ENCODE measurements at places on chromosomes 2 and 18.

GRCh38 chr2:36329746-36330472, 25.7 kb upstream of the CRIM1 start:
- DNase-seq: no peak

DNA sequence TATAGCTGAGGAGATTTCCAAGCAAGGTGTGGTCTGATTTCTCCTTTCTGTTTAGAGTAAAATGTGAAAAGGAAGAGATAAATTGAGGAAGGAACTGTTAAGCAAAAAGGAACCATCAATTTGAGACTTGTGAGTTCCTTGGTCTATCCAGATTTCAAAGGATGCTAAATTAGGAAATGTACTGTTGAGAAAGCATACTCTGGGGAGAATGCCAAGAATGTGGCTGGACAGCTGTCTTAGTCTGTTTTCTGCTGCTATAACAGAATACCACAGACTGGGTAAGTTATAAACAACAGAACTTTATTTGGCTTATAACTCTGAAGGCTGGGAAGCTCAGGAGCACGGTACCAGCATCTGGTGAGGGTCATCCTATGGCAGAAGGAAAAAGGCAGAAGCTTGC, 1097.2 kb downstream of the TDRD15 start:
- no peak for DNase-seq

- DNase-seq: no peak
Measured at GRCh38 chr2:55743583-55743982, 49.9 kb upstream of the PNPT1 start.

DNA sequence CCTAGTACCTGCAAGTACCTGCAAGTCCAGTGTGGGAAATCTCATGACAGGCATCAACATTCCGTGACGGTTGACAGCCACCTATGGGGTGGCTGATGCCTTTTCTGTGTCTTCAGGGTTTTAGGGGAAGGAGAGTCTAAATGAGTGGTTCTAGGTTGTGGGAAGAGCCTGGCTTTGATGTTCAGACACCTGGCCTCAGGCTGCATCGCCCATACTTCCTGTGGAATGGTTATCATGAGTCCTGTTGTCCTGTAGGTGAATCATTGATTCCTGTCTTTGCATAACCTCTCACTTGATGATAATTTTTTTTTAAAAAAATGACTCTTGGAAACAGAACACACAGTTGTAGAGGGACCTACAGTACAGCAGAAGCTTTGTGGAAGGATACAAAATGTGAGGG, 108.9 kb downstream of the NEDD4L start:
- DNase-seq: no peak

GRCh38 chr2:227234429-227234828, 70.0 kb downstream of the COL4A3 start:
- no peak for DNase-seq

- DNase-seq: peak; percentile 27
Measured at GRCh38 chr2:71749671-71750101, 296.3 kb downstream of the DYSF start.

- no peak for DNase-seq
Measured at GRCh38 chr18:79680100-79680879, 687 bp downstream of the CTDP1 start.

DNA sequence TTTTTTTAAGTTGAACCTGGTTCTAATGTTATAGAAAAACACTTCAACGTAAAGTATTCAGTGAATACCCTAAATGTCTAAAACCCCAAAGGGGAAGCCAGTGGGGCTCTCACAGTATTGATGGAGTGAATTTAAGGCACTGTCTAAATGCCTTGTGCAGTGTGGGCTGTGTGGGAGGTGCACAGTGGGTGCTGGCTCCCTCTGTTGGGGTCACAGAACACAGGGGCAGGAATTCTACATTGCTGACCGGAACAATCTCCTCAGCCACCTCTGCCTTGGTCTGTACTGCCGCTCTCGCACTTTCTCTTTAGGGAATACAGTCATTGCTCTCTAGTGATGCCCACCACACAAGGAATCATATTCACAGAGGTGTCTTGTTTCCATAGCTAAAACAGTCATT, 45.4 kb downstream of the SPRED2 start:
- DNase-seq: no peak

DNA sequence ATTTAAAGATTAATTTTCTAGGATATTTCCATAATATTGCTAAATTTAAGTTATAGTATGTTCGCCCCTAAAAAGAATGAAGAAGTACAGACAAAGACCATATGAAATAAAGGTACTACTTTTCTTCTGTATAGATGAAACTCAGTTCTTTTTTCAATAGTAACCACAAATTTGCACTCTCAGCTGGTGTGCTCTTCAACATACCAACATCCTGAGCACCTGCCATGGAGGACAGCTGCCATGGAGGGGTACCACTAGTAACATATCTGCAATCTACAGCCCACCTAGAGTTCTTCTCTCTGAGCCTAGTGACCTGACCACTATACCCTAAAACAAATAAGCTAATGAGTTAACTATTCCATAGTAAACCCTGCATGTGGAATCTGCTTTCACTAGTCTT, 36.8 kb upstream of the ERCC3 start:
- DNase-seq: no peak

DNA sequence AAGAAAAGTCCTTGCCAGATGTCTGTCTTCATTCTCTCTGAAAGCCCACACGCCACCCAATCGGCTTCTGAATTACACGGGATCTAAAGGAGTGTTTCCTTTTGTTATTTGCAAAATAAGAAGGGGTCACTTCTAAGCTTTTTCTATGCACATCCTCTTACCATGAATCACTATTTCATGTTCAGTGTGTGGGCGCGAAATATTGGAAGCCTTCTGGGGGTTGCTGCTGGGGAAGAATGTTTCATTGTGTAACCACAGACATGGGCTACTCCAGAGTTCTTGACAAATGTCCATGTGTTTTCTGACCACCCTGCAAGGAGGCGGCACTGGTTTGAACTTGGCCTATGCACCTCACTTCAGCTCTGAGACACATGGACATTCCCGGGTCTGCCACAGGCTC, 133.6 kb upstream of the APCDD1 start:
- DNase-seq: no peak

- DNase-seq: no peak
Measured at GRCh38 chr2:10980071-10980470, 68.3 kb downstream of the KCNF1 start.

GRCh38 chr2:121309801-121310200, 24.8 kb upstream of the TFCP2L1 start:
- DNase-seq: peak; percentile 51

GRCh38 chr2:19360966-19361321, 2.5 kb upstream of the OSR1 start:
- DNase-seq: no peak

DNA sequence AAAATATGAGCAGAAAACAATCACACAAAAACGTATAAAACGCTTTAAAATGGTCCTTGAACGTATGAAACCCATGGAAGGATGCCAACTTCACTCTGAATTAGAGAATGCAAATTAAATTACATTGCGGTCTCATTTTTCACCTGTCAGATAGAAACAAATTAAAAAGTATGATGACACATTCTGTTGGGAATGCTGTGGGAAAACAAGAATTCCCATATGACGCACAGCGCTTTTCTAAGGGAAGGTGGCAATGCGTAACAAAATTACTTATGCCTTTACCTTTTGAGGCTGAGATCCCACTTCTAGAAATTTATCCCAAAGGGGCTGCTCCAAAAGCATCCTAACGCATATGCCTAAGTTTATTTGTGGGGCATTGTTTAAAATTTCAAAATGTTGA, 3.8 kb upstream of the RPS7 start:
- no peak for DNase-seq

DNA sequence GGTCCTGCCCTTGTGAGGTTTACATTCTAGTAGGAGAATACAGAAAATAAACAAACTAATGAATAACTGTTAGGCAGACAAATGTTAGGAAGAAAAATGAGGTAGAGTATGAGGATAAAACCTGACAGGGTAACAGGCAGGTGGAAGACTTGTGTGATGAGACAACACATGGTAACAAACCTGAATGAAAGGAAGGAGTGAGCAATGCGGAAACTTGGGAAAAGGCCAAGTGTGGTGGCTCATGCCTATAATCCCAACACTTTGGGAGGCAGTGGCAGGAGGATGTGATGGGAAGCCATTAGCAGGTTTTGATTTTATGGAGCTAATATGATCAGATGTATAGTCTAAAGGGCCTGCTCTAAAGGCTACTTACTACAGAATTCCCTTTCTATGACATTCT, 74.2 kb downstream of the INO80D start:
- no peak for DNase-seq

Measured in DMS153 (cell line).